Thoracic aorta (tissue), 2 donors: ENCODE measurements at places on chromosomes 5 and 9. TPM values are rescaled to one million over a fixed set of nuclear protein-coding genes. Genes with fewer than 3 reads are reported as not detected.
A peak's percentile ranks its signal among the peaks of the same experiment; 100 is the strongest.

GFI1B gene
- not detected for total RNA-seq

DNA sequence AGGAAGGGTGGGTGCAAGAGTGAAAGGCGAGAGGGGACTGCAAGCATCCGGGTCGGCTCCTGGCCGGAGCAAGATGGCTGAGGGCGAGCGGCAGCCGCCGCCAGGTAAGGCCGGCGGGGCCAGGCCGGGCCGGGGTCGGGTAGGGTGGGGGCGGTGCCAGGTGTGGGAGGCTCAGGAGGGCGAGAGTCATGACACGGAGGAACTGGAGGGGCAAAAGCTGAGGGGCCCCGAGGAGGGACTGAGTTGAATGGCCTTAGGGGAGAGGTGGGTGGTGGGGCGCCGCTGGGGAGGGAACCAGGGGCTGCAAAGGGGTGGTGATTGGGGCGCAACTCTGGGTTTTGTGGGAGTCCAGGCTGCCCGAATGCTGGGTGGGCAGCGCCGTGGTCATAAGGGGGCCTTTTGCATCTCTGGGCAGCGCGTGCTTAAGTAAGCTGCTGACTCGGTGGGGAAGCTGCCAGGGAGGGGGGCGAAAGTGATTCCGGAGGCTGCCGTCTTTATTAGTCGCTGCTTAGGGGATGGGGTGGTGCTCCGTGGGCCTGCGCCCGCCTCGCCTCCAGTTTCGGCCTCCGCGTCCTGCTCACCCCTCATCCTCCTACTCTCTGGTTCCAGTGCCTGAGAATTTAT, 425 bp downstream of the PTPA start:
- H3K27ac ChIP-seq, result peak overlapping the region; percentile 83
- no peaks in the 10 kb centered on the region for H3K27me3 ChIP-seq
- peaks cover 16% of the 10 kb centered on the region for H3K4me1 ChIP-seq
- H3K4me3 ChIP-seq, result peak overlapping the region; percentile 98

GRCh38 chr5:16953729-16954128, 17.6 kb upstream of the MYO10 start:
- H3K27me3 ChIP-seq, result no peaks in the 10 kb centered on the region
- H3K36me3 ChIP-seq, result no peaks in the 10 kb centered on the region
- H3K4me3 ChIP-seq, result no peak overlapping the region
- no peak for DNase-seq
- no peak overlapping the region for H3K27ac ChIP-seq

DNA sequence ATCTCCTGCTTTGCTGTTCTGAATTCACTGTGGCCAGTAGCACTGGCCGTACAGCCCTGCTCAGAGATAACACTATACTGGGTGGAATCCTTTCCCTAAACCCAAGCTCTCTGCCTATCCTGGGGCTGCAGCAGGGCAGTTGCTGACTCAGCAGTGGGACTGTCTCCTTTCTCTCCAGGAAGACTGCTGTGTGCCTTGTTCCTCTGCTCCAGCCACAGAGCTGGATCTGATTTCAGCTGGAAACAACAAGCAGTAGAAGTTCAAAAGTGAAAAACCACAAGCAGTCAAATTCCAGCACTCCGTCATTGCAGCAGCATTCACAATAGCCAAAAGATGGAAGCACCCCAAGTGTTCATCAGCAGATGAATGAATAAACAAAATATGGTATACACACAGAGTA, 105.0 kb downstream of the FBXL7 start:
- DNase-seq, result no peak
- no peaks in the 10 kb centered on the region for H3K36me3 ChIP-seq
- H3K27me3 ChIP-seq, result no peaks in the 10 kb centered on the region
- no peaks in the 10 kb centered on the region for H3K4me1 ChIP-seq

DNA sequence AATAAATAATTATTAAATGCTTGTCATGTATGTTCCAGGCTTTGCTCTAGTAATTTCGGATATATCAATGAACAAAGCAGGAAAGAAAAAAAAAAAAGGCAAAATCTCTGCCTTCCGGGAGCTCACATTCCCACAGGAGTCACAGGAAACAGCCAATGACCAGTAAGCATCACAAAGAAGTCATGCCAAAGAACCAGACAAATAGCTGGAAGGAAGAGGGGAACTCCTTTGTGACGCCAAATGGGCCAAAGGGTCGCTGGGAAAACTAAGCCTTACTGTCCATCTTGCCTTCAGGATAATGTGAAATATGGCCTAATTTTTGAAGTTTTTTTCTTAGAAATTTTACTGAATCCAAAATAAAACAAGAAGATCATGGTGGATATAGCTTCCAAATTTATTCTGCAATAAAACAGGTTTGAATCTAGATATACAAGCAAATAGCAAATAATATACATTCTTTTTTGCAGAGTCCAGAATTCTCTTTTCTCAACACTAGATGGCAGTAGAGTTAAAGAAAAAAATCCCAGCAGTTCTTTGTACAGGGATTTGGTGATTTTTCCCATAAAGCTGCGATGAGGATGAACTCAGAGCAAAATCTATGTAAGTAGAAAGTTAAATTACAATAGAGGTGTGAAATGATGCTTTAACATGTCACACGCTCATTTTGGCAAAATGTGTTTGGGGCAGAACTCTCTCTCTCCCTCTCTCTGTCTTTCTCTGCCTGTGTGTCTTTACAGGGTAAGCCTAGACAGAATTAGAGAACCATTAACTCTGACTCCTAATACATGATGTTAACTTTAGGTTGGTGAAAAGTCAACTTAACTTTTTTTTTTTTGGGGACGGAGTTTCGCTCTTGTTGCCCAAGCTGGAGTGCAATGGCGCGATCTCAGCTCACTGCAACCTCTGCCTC, 60.0 kb upstream of the TUT7 start:
- no peaks in the 10 kb centered on the region for H3K4me1 ChIP-seq
- H3K27ac ChIP-seq, result no peak overlapping the region
- DNase-seq, result no peak
- no peaks in the 10 kb centered on the region for H3K27me3 ChIP-seq
- no peak overlapping the region for H3K4me3 ChIP-seq

TJP2 gene
- 226 TPM for total RNA-seq

DNA sequence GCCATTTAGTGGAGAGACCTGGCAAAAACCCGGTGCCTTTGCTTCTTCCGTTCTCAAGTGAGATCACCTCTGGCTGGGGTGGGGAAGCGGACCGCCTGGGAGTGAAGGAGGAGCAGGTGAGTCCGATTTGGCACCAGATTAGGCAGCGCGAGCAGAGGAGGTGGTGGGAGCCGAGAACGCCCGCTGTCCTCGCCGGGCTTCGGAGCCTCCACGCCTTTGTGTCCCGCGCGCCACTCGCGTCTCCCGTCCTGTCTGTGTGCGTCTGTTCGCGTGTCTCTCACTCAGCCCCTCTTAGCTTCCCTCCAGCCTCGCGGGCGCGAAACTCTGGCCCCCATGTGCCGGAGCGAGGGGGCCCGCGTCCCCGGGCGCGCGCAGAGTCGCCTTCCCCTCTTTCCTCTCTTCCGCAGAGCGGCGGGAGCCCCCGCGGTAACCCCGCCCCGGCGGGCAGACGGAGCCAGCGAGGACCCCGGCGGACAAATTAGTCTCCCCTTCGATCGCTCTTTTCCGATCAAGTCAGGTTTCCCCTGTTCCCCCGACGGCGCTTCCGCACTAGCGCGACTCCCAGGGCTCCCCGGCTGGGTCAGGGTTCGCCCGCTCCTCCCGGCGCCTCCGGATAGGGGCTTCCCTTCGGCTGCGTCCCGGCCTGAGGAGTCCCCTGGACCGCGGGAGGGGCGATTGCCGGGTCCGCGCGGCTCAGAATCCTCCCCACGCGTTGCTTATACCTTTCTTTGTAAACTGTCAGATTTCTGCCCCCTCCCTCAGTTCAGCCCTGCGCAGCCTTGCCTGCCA, 7.1 kb downstream of the POU4F3 start:
- no peak overlapping the region for H3K27ac ChIP-seq
- no peaks in the 10 kb centered on the region for H3K36me3 ChIP-seq
- H3K4me3 ChIP-seq, result peak overlapping the region; percentile 60
- no peak for DNase-seq
- H3K4me1 ChIP-seq, result peaks cover 6% of the 10 kb centered on the region
- peaks cover 13% of the 10 kb centered on the region for H3K27me3 ChIP-seq

- no peaks in the 10 kb centered on the region for H3K27me3 ChIP-seq
- H3K4me3 ChIP-seq, result no peak overlapping the region
- no peak for DNase-seq
- no peak overlapping the region for H3K27ac ChIP-seq
- no peaks in the 10 kb centered on the region for H3K36me3 ChIP-seq
Measured at GRCh38 chr5:119031011-119031886, 39.6 kb upstream of the DMXL1 start.

CDH9 gene
- not detected for total RNA-seq

GRCh38 chr5:38323645-38324295, 65.4 kb downstream of the EGFLAM start:
- no peaks in the 10 kb centered on the region for H3K27me3 ChIP-seq
- no peaks in the 10 kb centered on the region for H3K36me3 ChIP-seq
- DNase-seq, result no peak
- H3K4me1 ChIP-seq, result no peaks in the 10 kb centered on the region
- H3K4me3 ChIP-seq, result no peak overlapping the region

SLC6A7 gene
- not detected for total RNA-seq

COL15A1 gene
- 70.4 TPM for total RNA-seq

- no peak overlapping the region for H3K4me3 ChIP-seq
- no peaks in the 10 kb centered on the region for H3K27me3 ChIP-seq
- no peaks in the 10 kb centered on the region for H3K36me3 ChIP-seq
- no peak for DNase-seq
- H3K27ac ChIP-seq, result no peak overlapping the region
- H3K4me1 ChIP-seq, result no peaks in the 10 kb centered on the region
Measured at GRCh38 chr5:103667068-103667467, 104.5 kb upstream of the NUDT12 start.

- no peak overlapping the region for H3K4me3 ChIP-seq
- H3K36me3 ChIP-seq, result no peaks in the 10 kb centered on the region
- no peak for DNase-seq
- H3K27ac ChIP-seq, result peak overlapping the region; percentile 94
Measured at GRCh38 chr5:135245521-135246499, 153.2 kb downstream of the MACROH2A1 start.

DNA sequence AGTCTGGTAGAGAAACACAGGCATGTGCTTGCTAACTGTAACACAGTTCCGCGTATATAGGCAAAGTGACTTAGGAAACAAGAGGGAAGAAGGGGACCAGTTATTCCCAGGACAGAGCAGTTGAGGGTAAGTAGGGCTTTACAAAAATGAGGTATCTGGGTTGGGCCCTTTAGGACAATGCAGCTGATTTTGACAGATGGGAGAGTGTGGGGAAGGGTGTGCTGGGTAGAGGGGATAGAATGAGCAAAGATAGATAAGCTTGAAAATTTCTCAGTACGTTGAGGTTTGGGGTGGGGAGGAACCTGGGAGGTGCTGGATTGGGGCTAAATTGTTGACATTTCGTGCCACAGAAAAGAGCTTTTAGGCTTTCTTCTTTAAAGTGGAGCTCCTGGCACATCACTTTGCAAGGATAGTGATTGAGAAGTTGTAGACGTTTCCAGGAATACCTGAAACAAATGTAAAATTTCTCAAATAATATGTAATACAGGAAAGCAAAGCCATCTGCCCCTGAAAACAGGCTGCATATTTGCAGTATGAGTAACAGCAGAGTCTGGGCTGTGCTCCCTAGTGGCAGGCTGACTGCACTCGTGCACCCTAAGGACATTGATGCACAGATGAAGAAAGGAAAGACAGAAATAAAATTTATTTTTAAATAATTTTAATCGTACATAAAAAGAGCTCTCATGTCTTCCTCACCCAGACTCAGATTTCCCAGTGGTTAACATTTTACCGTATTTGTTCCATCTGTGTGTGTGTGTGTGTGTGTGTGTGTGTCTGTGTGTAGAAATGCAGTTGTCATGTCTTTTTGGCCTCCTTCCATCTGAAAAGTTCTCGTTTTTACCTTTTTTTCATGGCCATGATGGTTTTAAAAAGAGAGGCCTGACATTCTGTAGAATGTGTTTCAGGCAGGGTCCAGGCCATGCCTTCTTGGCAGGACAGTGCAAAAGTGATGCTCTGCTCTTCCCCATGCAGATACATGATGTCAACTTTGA, 144.9 kb upstream of the DMRT1 start:
- no peaks in the 10 kb centered on the region for H3K27me3 ChIP-seq
- peaks cover 38% of the 10 kb centered on the region for H3K4me1 ChIP-seq
- H3K27ac ChIP-seq, result peak overlapping the region; percentile 93
- no peak for DNase-seq
- H3K36me3 ChIP-seq, result no peaks in the 10 kb centered on the region

ZNF79 gene
- 12.2 TPM for total RNA-seq

- no peaks in the 10 kb centered on the region for H3K36me3 ChIP-seq
- DNase-seq, result no peak
- H3K4me3 ChIP-seq, result no peak overlapping the region
- peaks cover 4% of the 10 kb centered on the region for H3K4me1 ChIP-seq
- H3K27ac ChIP-seq, result no peak overlapping the region
Measured at GRCh38 chr9:125462861-125463291, 201.2 kb downstream of the GAPVD1 start.

SLC25A2 gene
- total RNA-seq, result 2.0 TPM

LCN9 gene
- not detected for total RNA-seq

DNA sequence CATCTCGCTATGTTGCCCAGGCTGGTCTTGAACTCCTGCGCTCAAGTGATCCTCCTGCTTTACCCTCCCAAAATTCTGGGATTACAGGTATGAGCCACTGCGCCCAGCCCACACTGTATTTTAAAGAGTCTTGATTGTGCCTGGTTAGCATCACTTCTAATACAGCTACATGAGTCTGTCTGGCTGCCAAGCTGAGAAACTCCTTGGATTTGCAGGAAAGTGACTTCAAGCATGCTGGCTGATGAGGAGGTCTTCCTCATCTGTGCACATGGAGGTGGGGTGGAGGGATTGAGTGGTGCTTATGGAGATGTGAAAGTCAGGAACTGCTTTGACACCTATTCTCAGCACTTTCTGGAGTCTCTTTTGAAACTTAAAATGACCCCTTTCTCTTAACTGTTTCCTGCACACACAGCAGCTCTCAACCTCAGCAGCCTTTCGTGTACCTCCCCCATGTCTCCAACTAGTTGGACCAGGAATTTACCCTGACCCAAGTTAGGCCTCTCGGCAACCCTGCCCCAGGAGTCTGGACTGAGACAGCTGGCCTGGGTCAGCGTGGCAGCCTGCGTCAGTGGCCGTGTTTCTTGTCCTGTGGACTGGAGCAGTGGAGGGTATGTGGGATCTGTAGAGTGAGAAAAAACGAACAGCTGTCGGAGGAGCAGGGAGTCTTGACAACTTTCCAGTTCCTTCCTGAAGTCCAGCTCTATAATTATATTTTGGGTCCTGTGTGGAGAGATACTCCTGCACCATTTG, 72.5 kb downstream of the ACER2 start:
- H3K36me3 ChIP-seq, result no peaks in the 10 kb centered on the region
- H3K4me1 ChIP-seq, result no peaks in the 10 kb centered on the region
- H3K27me3 ChIP-seq, result no peaks in the 10 kb centered on the region
- H3K4me3 ChIP-seq, result no peak overlapping the region
- H3K27ac ChIP-seq, result no peak overlapping the region

- no peak overlapping the region for H3K4me3 ChIP-seq
- H3K36me3 ChIP-seq, result no peaks in the 10 kb centered on the region
- no peaks in the 10 kb centered on the region for H3K27me3 ChIP-seq
- H3K27ac ChIP-seq, result no peak overlapping the region
- H3K4me1 ChIP-seq, result no peaks in the 10 kb centered on the region
- DNase-seq, result no peak
Measured at GRCh38 chr5:10921160-10921559, 160.1 kb upstream of the DAP start.

FOXD4L3 gene
- total RNA-seq, result 0.78 TPM

CDKN2B gene
- total RNA-seq, result 10.0 TPM
